ENCODE measurements at places on chromosomes 7 and 10.

- no peak for DNase-seq
Measured at GRCh38 chr10:33655921-33656320, 321.5 kb upstream of the NRP1 start.

- no peak for DNase-seq
Measured at GRCh38 chr10:30806850-30807249, 177.3 kb upstream of the LYZL2 start.

DNA sequence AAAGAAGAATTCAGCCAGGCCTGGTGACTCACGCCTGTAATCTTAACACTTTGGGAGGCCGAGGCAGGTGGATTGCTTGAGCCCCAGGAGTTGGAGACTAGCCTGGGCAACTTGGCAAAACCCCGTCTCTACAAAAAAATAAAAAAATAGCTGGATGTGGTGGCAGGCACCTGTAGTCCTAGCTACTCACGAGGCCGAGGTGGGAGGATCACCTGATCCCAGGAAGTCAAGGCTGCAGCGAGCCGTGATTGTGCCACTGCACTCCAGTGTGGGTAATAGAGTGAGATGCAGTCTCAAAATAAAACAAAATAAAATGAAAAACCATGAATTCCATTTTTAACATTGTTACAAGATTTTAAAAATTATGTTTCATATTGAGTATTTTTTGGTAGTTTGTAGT, 988.9 kb upstream of the ZNF722 start:
- no peak for DNase-seq

GRCh38 chr10:32371101-32371500, 24.1 kb upstream of the EPC1 start:
- no peak for DNase-seq

DNA sequence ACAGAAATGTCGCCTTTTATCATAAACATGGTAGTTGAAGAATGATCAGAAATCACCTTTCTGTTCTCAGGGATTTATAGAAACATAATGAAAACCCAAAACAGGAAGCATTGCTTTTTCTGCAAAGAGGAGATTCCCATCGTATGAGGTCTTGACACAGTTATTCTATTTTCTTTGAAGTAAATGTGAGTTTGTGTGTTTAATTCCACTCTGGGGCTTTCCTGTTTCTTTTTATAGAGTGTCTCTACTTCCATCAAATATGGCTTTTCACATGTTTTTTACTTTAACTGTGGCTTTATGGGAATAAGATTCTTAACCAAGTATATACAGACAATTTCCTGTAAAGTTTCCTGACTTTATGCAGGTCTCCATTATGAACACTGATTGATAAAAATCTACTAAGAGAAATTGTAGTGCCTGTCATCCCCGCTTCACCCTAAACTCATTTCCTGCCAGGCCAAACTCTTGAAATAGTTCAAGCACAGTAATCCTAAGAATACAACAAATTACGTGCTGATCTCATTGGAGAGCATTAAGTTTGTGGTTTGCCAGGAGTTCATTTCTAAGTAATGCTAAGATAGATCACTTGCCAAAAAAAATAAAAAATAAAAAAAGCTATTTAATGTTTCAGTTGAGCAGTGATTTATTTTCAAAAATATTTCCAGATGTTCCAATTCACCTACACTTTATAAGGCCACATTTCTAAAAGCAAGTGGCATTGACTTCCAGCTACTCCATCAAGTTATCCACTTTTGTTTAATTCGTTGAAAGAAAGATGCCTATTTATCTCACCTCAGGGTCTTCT, 52.2 kb upstream of the SEC61G start:
- DNase-seq: no peak

DNA sequence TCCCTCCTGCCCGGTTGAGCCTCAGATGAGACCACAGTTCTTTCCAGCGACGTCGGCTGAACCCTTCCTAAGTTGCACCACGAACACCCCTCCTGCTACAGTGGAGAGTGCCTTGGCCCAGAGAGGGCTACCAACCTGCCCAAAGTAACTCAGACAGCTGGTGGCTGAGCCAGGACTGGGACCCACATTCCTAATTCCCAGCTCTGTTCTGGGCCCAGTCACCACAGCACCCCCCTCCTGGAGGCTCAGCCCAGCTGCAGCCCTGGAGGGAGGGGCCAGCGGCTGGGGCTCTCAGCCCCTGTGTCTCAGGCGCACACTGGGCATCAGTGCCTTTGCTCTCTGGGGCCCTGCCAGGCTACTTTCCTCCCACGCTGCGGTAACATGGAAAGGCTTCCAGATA, 10.6 kb downstream of the ATP6V1F start:
- DNase-seq: no peak

- no peak for DNase-seq
Measured at GRCh38 chr10:2834214-2834613, 233.1 kb upstream of the PFKP start.

GRCh38 chr7:138565451-138566114, 105.5 kb downstream of the TRIM24 start:
- DNase-seq: no peak

GRCh38 chr10:88019753-88020152, 156.3 kb downstream of the PTEN start:
- DNase-seq: no peak

- DNase-seq: no peak
Measured at GRCh38 chr7:41921453-41921981, 218.6 kb upstream of the INHBA start.

DNA sequence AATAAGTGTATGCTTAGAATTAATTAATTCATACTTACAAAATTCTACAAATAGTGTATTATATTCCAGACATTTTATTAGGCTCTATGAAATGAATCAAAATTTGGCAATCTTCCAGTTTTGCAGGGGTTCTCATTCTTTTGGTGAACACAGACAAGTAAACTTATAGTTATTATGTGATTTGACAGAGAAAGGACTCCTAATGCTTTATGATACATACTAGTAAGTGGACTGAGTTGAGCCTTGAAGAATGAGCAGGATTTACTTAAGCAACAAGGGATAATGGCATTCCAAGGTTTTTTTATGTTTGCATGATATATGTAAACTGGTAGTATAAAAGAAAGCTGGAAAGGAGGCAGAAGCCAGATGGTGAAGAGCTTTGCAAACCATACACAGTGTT, 145.7 kb upstream of the FERD3L start:
- no peak for DNase-seq

DNA sequence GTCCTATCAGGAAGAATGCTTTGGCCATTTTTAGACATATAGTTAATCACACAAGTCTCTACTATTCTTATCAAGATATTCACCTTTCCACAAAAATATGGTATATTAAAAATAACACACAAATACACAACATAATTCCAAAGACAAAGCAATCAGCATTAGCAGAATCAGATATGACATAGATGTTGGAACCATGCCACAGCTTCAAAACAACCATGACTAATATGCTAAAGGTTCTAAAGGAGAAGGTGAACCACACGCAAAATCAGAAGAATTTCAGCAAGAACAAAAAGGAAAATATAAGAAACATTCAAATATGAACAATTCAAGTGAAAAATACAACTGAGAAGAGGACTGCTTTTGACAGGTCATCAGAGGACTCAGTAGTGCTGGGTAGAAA, 670.2 kb upstream of the SORCS1 start:
- no peak for DNase-seq

GRCh38 chr7:23965296-23965695, 255.3 kb downstream of the STK31 start:
- DNase-seq: no peak

- DNase-seq: no peak
Measured at GRCh38 chr7:137985897-137986251, 16.0 kb downstream of the CREB3L2 start.

- no peak for DNase-seq
Measured at GRCh38 chr10:11797847-11798633, 25.1 kb upstream of the PROSER2 start.

- no peak for DNase-seq
Measured at GRCh38 chr10:37478381-37478780, 353.0 kb downstream of the ANKRD30A start.

DNA sequence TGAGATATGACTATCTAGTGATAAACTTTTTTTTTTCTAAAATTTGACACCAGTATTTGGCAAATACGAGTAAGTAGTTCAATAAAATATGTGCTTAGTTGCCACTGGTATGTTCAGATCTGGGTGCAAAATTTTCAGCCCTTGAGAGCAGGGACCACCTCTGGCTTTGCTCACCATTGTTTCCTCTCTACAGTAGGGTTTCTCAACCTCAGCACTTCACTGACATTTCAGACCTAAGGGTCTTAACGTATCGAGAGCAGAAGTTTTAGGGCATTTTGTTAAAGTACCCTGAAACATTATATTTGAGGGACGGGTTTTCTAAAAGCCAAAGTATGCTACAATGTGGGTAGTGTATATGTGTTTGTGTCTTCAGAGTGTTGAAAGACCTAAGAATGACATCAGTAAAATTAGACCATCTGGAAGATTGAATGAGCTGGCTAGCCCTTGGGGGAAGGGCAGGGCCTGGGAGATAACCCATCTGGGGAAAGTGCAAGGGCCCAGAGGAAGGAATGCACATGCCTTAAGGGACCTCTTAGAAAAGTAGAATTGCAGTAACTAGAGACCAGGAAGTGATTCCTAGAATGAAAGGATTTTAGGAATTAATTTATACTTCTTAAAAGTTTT, 11.8 kb downstream of the BZW2 start:
- no peak for DNase-seq

- DNase-seq: no peak
Measured at GRCh38 chr10:11901833-11902475, 78.8 kb downstream of the PROSER2 start.

GRCh38 chr7:30200591-30200990, 65.8 kb downstream of the MTURN start:
- no peak for DNase-seq

- peak; percentile 93 for DNase-seq
Measured at GRCh38 chr7:134432296-134433152, 26.4 kb downstream of the AKR1B1 start.

- DNase-seq: no peak
Measured at GRCh38 chr10:106557951-106558733, 606.4 kb downstream of the SORCS1 start.

GRCh38 chr7:71784781-71785180, 627.4 kb downstream of the CALN1 start:
- DNase-seq: peak; percentile 60

- no peak for DNase-seq
Measured at GRCh38 chr10:77251297-77252013, 386.2 kb downstream of the KCNMA1 start.

DNA sequence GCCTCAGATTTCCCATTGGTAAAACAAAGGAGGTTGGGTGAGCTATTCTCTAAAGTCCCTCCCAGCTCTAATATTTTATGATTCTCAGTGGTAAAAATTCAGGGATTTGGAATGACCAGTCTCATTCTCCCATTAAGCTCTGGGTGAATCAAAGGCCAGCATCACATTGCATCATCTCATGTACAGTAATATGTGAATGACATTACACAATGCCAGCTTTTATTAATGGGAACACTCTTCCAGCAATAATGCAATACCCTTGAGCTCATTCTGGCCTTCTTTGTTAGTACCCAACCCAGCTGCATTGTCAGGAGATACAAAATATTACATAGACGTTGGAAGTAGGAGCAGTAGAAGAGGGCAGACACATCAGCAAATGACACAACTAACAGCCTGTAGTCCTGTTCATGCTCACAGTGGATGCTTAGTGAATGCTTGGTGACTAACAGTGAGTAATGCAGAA, 100.0 kb upstream of the EGR2 start:
- DNase-seq: no peak

- no peak for DNase-seq
Measured at GRCh38 chr7:157690833-157691585, 354.2 kb downstream of the DNAJB6 start.

DNA sequence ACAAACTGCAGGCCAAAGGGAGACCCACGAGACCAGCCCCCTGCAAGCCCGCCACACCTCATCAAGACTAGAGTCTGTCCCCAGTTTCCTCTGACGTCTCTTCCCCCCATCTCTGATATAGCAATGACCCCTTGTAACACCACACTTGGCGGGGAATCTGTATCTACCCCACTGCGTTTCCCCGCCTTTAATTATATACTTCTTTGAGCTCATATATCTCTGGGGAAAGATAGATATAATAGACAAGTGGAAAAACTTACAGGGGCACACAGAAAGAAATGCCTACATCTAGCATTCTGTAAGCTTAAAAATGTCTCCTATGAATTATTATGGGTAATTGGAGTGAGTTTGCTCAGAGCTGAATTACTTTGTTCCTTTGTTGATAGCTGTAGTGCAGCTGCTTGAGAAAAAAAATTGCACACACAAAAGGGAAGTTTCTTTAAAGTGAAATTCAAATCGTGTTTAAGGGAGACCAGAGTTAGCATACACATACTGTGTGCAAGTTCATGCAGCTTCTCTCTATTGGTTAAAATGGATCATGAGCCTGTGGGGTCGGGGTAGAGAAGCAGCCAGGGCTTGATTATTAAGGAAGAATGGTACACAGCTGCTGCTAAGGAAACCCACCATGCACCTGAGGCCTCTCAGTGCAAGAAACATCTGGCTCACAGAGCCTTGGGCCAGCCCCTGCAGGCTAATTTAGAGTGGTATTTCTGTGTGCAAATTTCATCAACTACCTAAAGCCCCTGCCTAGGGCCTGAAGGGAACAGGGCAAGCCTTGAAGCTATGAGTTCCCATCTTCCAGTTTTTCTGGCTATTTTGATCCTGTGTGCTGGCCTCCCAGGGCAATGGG, 32.5 kb downstream of the CDCA7L start:
- no peak for DNase-seq

DNA sequence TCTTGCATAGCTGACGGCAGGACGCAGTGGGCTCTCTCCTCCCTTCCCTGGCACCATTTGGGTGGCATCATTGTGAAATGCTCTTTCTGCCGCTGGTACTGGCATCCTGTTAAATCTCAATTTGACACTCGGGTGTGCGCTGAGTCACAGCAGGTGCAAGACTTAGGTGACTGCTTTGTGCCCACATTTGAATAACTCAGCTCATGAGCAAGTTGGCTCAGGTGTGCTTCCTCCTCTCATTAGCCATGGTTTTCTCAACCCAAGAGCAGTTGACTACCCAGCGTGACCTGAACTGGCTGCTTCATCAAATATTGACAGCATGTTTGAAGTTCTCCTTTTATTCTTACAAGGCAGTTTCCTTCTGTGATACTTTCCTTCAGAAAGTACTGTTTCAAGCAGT, 24.6 kb upstream of the NFE2L3 start:
- no peak for DNase-seq

DNA sequence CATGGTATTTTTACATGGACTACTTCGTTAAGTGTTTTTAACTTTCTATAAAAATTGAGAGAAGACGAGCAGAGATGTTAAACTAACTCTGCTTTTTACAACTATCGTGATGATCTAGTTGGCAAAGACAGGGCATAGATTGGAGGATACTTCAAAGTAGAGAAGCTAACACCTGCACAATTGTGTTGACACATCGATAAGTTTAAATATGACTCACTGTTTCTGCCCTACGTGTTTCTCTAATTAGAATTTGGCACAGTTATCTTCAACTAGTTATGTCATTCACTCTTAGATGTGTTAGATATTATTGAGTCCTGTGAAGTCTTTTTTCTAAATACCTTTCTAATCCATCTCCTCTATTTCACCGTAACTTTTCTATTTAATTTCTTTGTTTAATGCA, 68.5 kb upstream of the FERD3L start:
- no peak for DNase-seq

Measured in vagina (tissue), 2 donors.